ENCODE measurements at places on chromosomes 12 and 14. TPM values are rescaled to one million over a fixed set of nuclear protein-coding genes. Genes with fewer than 3 reads are reported as not detected.

DNA sequence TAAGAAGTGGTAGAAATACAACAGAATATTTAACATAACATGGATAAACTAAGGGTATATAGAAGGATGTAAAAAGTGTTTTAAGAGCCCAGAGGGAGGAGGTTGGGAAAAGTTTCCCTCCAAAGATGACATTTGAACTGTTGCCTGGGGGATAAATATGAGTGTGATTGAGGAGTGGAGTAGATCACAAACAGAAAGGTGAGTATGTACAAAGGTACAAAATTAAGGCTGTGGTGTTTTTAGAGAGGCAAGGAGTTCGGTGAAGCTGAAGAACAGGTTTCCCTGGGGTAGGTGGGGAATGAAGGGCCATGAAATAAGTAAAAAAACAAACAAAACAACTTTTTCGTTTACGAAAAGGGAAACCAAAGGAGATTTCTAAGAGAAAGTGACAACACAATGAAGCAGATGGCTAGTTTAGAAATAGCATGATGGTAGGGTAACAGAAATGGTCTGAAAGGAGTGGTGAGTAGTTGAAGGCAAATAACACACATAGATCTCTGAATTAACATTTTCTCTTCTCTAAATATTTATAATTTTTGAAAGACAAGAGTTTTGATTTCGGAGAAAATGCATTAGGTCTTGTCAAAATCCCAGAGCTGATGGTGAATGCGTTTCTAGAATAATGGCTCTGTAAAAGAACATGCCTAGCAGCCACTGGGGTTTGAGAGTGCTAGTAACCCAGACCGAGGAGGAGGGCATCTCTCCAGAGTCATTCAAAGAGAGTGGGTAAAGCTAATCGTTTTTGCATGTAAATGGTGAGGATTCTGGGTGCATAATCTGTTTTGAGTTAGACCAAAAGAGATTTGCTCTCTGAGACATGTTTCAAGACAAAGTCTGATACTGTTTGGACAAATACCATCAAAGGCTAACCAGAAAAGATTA lies 240.4 kb upstream of the DCN start:
- no peak for DNase-seq

DNA sequence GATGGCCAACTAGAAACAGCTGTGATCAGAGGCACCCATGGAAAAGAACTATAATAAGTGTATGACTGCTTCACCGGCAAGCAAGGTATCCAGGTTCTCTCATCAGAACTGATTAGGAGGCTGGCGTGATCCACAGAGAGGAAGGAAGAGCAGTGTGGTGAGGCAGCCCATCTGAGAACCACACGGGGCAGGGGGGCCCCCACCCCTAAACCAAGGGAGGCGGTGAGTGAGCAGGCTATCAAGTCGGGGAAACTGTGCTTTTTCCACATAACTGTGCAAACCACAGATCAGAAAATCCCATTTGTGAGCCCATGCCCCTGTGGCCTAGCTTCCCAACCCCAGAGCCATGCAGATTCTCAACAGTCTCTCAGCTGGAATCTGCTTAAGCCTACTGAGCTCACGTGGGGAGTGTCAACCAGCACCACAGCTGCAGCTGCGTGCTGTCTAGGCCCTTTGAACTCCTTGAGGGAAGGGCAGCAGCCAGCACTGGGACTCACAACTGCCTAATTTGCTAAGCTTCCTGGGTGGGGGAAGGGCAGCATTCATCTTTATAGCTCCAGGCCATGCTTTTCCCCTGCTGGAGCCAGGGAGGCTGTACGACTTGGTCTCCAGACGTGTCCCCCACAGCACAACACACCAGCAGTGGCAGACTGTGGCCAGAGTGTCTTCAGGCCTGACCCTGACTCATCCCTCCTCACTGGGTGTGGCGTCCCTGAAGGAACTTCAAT lies 444.4 kb upstream of the ATP2B1 start:
- DNase-seq: no peak

Gene BICDL1
- 26.7 TPM for total RNA-seq

GRCh38 chr12:54217774-54218241 lies 29.0 kb upstream of the SMUG1 start:
- no peak for DNase-seq

DNA sequence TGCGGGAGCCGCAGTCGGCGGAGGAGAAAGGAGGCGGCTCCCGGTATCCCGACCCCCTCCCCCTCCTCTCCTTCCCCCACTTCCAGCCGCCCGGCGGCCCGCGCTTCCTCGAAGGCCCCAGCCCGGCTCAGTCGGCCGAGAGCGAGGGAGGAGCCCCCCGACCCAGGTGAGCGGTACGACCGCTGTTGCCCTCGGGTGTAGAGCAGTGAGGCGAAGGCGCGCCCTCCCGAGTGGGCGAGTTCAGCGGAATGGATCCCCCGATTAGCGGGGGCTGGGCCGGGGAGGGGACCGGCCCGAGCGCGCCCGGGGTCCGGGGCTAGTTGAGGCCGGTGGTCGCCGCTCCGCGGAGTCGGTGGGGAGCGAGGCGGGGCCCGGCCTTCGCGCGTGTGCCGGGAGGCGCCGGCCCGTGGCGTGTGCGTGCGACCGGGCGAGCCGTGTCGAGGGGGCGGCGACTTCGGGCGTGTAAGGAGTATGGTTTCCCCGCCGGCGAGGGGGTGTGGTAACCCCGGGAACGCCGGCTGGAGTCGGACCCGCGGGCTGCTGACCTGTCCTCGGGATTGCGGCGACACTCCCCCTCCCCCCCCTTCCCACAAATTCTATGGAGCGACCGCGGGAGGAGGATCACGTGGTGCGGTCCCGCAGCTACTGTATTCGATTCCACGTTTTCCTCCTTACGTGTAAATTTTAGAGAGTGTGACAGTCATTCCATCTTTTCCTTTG lies 501 bp downstream of the RIMKLB start:
- DNase-seq: peak; percentile 44

DNA sequence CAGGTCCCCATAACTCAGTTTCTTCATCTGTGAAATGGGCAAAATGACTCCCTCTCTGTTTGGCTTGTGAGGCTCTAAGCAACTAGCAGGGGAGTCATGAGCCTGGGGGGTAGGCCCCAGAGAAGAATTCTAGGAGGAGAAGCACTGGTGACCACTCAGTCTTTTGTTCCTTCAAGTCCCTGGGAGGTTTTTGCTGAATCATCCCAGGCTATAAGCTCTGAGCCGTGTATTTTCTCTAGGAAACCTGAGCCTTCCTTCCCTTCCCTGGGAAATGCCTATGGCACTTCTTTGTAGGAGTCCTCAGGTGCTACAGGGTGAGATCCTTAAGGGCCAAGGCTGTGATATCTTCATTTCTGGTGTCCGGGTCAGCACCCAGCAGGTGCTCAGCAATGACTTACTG lies 4.5 kb downstream of the RPH3A start:
- DNase-seq: no peak

DNA sequence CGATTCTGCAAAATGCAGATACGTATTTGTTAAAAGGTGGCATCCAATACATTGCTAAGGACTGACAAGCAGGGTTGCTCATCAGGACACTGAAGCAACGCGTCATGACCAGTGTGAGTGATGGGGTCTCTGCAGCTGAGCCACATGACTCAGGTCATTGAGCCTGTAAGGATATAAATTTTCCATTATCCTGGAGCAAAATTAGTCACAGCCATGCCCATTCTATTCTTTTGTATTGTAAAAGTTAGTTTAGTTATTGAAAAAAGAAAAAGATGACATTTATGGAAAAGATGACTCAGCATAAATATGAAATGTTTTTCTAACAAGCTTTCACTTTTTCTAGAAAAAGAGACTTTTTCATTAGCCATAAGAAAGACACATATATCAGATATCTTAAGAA lies 268.0 kb upstream of the TMEM132C start:
- DNase-seq: no peak

GRCh38 chr14:56854325-56854724 lies 44.0 kb upstream of the OTX2 start:
- no peak for DNase-seq

Gene LLPH
- total RNA-seq: 16.5 TPM

GRCh38 chr14:59347915-59348314 lies 117.3 kb downstream of the GPR135 start:
- DNase-seq: no peak

GRCh38 chr12:49519574-49519936 lies 19.3 kb upstream of the KCNH3 start:
- no peak for DNase-seq

GRCh38 chr12:19338405-19338804 lies 100.9 kb upstream of the AEBP2 start:
- no peak for DNase-seq

- peak; percentile 61 for DNase-seq
Measured at GRCh38 chr12:29796823-29797263, 13.1 kb upstream of the TMTC1 start.

DNA sequence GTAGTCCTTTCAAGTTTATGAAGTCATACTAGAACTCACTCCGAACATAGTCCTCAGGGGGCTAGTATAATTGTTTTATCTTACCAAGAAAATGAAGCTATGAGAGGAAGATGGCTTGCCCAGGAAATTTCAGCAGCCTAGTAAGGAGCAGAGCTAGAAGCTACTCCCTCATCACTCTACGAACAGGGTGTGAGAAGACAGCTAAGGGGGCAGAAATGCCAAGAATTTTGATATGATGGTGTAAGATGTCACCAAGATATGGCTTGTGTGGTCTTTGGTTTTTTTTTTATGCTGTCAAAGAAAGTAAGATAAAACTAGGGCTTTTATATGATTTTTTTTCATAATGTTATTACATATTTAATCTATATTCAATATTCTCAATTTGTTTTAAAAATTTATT lies 47.6 kb downstream of the PRICKLE1 start:
- DNase-seq: no peak

DNA sequence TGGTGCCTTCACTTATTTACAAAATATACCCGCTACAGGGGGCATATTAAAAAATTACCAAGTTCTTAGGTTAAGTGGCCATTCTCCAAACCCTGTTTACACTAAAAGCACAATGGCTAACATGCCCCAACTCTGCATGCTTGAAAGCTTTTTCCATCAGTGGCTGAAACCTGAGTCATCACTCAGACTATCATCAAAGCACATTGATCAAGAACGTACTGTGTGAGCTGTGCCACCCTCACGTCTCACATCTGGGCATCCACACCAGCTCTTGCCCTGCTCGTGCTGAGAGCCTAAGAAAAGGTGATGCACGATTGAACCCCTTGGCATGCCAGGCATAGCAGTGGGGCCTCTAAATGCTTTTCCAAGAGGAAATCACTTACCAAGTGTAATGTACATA lies 13.2 kb downstream of the AQP6 start:
- DNase-seq: no peak

Data from mucosa of gallbladder (tissue), 1 donor.